SK-N-MC (cell line): ENCODE measurements at places on chromosomes 4 and X.

GRCh38 chr4:152856960-152857359, 77.2 kb downstream of the ARFIP1 start:
- no peak for DNase-seq

DNA sequence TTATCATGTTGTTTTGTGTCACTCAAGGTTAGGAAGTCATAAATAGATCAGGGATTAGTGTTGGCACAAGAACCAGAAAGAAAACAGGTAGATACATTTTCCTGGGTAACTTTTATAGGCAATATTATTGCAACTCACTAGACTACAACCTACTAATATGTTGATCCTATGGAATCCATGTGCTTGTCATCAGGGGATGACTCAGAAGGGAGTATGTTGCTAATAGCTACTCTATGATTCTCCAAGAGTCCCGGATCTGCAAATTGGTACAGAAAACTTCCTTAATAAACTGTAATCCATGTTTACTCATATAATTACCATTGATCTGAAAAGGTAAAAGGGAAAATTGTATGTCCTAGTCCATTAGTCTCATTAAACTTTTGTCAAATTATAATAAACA, 11.7 kb upstream of the GNRHR start:
- no peak for DNase-seq

DNA sequence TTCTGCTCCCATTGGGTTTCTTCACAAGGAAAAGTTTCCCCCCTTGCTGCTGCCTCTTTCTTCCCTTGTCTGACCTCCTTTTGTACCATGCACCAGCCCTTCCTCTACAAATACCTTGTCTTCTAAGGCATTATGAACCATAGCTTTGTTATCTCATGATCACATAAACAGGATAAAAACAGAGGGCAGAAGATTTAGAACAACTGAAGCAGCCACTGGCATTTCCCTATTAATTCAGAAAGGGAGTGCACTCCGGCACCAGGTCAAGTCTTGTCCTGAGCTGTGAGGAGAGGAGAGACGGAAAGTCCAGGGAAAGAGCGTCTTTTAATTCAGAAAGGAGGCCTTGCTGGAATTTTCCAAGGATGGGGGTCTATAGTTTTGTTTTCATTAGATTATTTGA, 281.7 kb downstream of the RCHY1 start:
- no peak for DNase-seq

DNA sequence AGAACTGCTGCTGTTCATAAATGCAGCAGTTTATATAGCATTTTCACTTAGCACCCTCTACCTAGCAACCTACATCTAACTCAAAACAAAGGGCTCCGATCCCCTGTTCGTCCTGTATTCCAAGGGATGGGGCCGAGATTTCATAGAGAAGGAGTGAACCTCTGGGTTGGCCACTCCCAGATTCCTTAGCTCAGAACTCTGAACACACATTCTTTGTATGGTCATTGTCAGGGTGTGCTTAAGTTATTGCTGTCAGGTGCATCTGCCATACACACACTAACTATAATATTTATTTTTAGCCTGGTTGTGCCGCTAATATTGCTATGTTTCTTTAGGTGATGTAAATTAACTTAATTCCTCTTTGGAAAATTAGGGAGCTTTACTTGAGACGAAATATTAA, 47.7 kb upstream of the AADAT start:
- DNase-seq = no peak

DNA sequence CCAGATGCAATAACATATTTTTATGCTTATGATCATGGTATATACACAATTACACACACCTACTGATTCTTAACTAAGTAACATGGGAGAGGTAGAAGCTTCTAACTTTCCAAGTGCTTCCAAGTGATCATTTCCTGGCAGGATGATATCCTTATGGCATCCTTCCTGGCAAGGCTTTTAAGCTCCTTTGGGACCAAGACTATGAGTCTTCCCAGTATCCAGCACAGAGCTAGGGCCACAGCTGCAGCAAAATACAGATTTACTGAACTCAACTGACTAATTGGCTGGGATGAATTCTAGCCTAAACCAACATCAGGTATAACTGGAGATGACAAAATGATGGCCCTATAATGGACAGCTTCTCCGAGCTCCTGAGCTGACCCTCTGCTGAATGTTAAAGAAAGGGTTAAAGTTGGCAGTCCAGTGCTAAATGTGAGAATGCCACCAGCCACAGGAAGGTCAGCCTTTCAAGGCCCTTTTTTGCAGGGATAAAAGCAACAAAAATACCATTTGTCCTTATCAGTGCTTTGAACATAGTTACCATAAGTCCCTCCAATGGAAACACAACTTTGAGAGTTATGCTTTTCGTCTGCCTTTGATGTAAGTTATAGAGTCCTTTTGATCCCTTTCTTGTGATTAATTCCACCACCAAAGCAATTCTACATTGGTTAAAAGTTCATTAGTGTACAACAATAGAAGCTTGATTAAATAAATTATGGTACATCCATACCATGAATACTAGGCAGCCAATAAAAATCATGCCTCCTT, 73.4 kb downstream of the MGST2 start:
- DNase-seq = no peak
